Vagina (tissue), 2 donors: ENCODE measurements at places on chromosomes 4 and X. TPM values are rescaled to one million over a fixed set of nuclear protein-coding genes. Genes with fewer than 3 reads are reported as not detected.

GRCh38 chrX:136629084-136629750, 18.7 kb upstream of the CD40LG start:
- H3K27ac ChIP-seq, result no peak overlapping the region
- H3K27me3 ChIP-seq, result no peaks in the 10 kb centered on the region
- H3K4me1 ChIP-seq, result no peaks in the 10 kb centered on the region
- no peaks in the 10 kb centered on the region for H3K36me3 ChIP-seq
- H3K4me3 ChIP-seq, result no peak overlapping the region

DNA sequence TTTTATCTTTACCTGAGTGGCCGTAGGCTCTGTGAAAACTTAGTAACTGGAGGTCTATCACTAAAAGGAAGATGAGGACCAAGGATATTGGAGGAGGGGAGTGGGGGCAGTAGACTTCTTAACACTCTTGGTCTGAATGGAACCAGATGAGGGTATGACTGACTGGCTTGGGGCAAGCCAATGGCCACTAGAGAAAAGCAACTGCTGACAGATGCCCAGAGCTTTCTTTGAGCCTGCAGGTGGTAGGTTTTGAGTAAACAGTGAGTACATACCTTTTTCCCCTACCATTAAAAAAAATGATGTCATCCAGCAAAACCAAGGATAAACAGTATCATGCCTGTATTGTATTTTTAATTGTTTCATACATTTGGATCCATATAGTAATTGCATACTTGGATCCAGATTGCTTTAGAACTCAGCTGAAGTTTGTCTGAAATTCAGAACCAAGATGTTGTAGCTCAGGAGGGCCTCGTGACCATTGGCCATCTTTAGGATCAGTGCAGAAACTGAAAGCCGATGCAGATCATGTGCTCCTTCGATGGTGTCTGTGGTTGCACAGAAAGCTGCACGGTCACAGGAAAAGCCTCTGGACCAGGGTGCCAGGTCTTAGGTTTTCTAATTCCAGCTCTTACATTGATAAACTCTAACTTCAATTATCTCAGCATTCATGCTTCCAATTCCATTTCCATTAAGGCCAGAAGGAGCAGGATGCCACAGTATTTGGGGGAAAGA, 131.0 kb downstream of the PDGFRA start:
- no peak overlapping the region for H3K27ac ChIP-seq
- H3K4me3 ChIP-seq, result no peak overlapping the region
- no peaks in the 10 kb centered on the region for H3K4me1 ChIP-seq

DNA sequence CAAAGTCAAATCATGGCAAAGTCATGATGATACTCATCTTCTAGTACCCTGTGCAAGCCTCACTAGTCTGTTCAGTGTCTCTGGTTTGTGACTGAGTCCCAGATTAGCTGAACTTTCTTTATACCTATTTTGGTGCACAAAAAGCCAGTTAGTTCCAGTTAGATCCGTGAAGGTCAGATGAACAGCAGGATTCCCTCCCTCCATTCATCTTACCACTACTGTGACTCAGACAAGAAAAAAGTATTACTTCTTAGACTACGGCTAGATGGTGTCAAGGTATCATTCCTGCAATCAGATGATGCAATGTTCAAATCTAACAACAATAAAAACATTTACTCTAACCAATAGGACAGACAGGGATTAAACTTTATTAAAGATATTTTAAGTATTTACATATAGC, 30.4 kb downstream of the ARHGEF6 start:
- H3K27me3 ChIP-seq, result no peaks in the 10 kb centered on the region
- H3K27ac ChIP-seq, result no peak overlapping the region
- DNase-seq, result no peak
- H3K4me1 ChIP-seq, result peaks cover 3% of the 10 kb centered on the region
- no peaks in the 10 kb centered on the region for H3K36me3 ChIP-seq

- no peak overlapping the region for H3K4me3 ChIP-seq
- DNase-seq, result no peak
- no peaks in the 10 kb centered on the region for H3K27me3 ChIP-seq
- no peaks in the 10 kb centered on the region for H3K4me1 ChIP-seq
These were observed 611.8 kb downstream of the SPOCK3 start for GRCh38 chr4:166622425-166622977.

DNA sequence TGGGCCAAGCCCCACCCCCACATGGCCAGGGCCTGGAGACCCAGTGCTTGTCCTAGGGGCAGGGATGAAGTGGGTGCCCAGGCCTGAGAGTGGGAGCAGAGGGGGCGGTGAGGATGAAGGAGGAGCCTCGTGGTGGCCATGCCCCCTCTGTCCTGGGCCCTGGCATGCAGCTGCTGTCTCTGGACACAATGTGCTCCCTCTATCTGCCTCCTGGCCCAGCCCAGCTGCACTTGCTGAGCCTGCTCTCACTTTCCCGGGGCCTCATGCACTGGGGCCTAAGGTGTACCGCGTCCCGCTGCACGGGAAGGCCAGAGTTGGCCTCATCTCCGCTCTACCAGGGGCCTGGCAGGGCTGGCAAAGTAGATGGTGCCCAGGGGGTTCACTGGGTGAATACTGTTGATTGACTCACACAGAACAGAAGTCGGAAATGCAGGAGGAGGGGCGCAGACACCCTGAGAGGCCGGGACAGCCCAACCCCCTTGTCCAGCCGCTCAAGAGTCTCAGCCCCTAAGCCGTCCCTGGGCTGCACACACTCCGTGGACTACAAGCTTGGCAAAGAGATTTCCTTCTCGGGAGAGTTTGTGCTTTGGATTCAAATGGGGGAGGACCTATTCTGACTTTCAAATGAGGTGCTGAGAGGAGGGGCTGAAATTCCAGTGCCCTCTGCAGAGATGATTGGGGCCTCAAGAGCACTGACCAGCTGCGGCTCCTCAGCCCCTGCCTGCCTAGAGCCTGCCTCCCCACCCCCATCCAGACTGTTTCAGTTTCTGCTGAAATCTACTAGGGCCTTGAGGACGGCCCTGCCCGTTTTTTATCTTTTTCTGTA, 112.4 kb downstream of the PSAPL1 start:
- H3K27me3 ChIP-seq, result no peaks in the 10 kb centered on the region
- DNase-seq, result no peak
- H3K4me3 ChIP-seq, result no peak overlapping the region

DNA sequence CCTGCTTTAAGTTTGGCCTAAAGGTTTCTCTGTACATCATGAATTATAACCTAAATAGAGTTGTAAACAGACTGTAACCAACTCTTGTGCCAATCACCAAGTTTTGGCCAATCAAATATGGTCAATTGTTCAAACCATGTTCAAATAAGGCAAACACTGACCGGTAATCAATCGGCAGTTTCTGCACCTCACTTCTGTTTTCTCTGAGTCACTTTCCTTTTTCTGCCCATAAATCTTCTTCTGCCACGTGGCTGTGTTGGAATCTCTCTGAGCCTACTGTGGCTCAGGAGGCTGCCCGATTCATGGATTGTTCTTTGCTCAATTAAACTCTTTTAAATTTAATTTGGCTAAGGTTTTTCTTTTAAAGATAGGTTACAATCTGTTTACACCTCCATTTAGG, 16.5 kb upstream of the ENPP6 start:
- H3K4me1 ChIP-seq, result no peaks in the 10 kb centered on the region
- no peak overlapping the region for H3K4me3 ChIP-seq
- no peaks in the 10 kb centered on the region for H3K36me3 ChIP-seq
- DNase-seq, result no peak
- no peak overlapping the region for H3K27ac ChIP-seq
- H3K27me3 ChIP-seq, result no peaks in the 10 kb centered on the region

DNA sequence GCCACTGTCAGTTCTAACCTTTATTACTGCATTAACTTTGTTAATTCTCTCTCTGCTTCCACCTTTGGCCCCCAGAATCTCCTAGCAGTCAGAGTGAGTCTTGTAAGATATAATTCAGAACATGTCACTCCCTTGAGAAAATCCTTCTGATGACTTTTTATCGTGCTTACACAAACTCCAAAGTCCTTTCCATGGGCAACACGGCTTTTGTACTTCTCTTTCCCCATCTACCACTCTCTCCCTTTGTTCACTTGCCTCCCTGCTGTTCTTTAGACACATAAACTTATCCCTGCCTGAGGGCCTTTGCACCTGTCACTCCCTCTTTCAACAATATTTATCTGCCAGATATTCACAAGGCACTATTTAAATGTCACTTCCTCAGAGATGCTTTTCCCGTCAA, 64.8 kb downstream of the MAOB start:
- H3K4me3 ChIP-seq, result no peak overlapping the region
- no peaks in the 10 kb centered on the region for H3K36me3 ChIP-seq
- no peaks in the 10 kb centered on the region for H3K27me3 ChIP-seq
- H3K4me1 ChIP-seq, result peaks cover 2% of the 10 kb centered on the region
- H3K27ac ChIP-seq, result no peak overlapping the region

- no peak overlapping the region for H3K4me3 ChIP-seq
- H3K27ac ChIP-seq, result no peak overlapping the region
- DNase-seq, result no peak
- no peaks in the 10 kb centered on the region for H3K36me3 ChIP-seq
- H3K27me3 ChIP-seq, result no peaks in the 10 kb centered on the region
These were observed 325.0 kb downstream of the RAB28 start for GRCh38 chr4:13159041-13159620.

GRCh38 chr4:53490965-53491622, 100.2 kb downstream of the LNX1 start:
- peaks cover 8% of the 10 kb centered on the region for H3K4me1 ChIP-seq
- H3K36me3 ChIP-seq, result no peaks in the 10 kb centered on the region
- no peak for DNase-seq
- H3K27ac ChIP-seq, result peak overlapping the region; percentile 33

Gene SSX2B
- total RNA-seq, result not detected

Gene SYNPO2
- 109 TPM for total RNA-seq

Gene STPG2
- not detected for total RNA-seq

Gene ANXA3
- 11.8 TPM for total RNA-seq

Gene PPAT
- 3.7 TPM for total RNA-seq

Gene NSG1
- total RNA-seq, result 32.9 TPM

Gene NXF2B
- total RNA-seq, result not detected

Gene PLAC1
- total RNA-seq, result not detected

Gene FRG2
- total RNA-seq, result not detected

Gene RNF212
- 7.9 TPM for total RNA-seq

Gene PPP1R2C
- total RNA-seq, result not detected

Gene ZCCHC18
- total RNA-seq, result 1.2 TPM

Gene ARX
- not detected for total RNA-seq
